SK-N-DZ (cell line): ENCODE measurements at places on chromosomes 2 and 18.

GRCh38 chr18:26046419-26047077 lies 43.9 kb downstream of the SS18 start:
- DNase-seq, result peak; percentile 8

DNA sequence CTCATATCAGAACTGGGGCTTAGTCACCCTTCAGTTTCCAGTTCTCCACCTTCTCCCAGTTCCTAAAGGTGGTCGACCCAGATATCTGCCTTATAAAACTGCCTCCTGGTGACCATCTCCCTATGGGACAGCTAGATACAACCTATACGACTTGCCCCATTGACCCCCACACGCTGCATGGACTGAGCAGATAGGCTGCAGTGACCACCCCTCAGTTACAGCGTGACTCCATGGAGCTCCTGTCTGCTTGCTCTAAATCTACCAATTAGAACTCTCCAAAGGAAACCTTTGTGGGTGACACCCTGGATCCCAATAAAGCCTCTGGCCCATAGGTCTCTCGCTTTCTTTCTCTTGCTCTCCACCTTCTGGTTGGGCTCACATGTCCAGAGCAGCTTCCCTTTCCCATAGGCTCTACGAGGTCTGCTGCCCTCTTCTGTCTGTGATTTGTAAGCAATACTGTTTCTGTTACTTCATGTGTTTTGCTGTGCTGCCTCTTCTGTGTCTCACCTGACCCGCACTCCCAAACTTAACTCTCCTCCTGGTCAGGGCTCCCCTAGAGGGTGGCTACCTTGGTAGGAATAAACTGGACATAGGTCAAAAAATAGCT lies 971.3 kb upstream of the FAM98A start:
- DNase-seq, result peak; percentile 26

DNA sequence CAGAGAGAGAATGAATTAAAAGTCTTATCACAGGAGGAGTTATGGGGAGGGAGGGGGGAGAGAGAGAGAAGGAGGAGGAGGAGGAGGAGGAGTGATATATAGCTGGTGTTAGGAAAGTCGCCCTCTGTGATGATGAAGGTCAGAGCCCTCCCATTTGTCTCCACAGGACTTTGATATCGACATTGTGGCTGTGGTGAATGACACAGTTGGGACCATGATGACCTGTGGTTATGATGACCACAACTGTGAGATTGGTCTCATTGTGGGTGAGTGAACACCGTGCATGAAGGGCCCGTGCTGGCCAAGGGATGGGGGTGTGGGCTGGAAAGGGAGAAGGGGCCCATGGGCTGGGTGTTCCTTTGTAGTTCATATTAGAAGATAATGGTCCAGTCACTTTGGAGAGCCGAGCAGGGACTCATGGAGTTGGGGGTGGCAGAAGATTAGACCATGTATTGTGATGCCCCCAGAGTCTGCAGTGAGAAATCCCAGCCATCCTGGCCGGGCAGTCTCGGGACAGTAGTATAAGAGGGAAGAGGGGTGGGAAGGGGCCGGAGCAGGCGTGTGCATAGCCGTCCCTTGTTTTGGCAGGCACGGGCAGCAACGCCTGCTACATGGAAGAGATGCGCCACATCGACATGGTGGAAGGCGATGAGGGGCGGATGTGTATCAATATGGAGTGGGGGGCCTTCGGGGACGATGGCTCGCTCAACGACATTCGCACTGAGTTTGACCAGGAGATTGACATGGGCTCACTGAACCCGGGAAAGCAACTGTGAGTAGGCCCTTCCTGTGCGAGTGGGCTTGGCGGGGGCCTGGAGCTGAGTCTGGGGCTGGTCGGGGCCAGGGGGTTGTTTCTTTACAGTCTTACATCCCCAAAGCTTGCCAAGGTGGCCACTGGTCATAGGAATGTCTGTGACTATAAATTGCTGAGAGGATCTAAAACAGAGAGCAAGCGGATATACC lies 40.0 kb downstream of the HK2 start:
- no peak for DNase-seq

DNA sequence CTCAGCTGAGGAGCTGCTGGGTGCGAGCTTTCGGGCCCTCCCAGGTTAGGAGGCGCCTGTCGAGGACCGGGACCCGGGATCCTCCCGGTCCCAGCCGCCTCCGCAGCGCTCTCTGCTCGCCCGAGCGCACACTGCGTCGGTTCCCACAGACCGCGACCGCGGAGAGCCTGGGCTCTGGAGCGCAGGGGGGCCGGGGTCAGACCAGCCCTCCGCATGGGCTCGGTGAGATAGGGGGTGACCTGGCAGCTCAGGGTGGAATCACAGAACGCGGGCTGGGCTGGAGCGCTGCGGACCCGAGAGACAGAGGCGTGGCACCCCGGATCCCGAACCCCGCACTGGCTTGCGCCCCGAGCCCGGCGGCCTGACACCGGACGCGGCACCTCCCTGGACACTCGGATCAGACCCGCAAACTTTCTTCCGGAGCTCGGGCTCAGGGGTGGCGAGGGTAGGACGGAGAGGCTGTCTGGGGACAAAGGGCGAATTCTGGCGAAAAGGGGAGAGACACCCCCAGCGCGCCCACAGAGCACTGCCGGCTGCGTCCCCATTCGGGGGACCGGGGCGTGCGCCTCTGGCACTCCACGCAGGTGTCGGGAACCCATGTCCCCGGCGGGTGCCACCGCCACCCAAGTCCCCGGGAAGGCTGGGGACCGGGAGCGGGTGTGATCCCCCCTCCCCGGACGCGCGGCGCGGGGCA lies 612 bp downstream of the DIPK1C start:
- no peak for DNase-seq

- DNase-seq, result no peak
Observed at GRCh38 chr2:3944841-3945240, 241.5 kb downstream of the DCDC2C start.

- no peak for DNase-seq
Observed at GRCh38 chr2:43539436-43539835, 56.4 kb downstream of the THADA start.

- no peak for DNase-seq
Observed at GRCh38 chr2:111617299-111618225, 266.4 kb downstream of the ANAPC1 start.

- peak; percentile 38 for DNase-seq
Observed at GRCh38 chr2:207330912-207331311, 165.2 kb upstream of the KLF7 start.

DNA sequence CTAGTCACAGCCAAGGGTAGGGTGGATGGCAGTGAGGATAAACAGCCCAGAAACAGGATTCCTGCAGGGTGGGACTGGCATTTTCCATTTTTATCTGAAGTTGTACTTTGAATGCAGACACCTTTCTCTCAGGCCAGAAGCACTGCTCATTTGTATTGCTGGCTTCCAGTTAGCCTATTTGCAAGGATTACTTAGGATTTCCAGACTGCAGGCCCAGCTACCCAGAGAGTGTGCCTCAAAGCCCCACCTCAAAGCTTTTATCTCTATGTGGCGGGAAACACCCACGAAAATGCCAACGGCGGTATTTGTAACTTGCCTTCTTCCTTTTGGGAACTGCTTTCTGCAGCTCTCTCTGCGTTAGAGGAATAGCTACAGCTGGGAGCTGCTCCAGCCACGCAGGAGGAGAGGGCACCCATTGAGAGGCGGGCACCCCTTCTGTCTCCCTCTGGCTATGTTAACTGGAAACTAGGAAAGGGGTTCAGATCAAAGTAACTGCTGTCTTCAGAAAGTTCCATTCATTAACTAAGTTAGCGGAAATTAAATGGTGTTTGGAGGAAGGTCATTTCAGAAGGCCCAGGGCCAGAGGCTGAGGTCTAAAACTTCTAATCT lies 144.9 kb downstream of the TGIF1 start:
- DNase-seq, result no peak

GRCh38 chr2:207283356-207283755 lies 117.6 kb upstream of the KLF7 start:
- no peak for DNase-seq

DNA sequence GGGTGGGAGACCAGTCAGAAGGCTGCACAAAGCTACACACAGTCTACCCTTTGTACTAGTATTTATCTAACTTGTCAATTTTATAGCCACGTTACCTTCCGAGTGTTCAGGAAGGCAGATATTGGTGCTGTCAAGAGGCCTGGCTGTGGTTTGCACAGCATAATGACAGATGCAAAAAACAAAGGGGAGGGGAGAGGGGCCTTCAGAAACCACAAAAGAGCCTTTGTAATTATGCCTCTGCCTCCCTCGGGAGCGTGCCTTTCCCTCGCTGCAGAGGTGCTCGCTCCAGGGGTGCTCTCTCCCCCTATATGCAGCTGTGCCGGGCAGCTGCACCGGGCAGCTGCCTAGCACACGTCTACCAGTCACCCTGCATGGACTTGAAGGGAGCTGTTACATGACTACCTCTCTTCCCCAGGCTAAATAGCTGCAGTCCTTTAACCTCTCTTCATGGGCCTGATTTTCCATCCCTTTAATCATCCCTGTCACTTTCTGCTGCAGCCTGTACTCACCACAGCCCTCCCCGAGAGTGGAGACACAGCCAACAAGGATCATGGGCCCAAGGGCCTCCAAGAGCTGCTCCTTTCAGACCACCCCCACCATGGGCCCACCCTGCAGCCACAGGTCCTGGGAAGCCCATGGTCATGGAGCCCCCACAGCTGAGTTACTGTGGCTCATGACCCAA lies 168.4 kb upstream of the PKDCC start:
- DNase-seq, result peak; percentile 47

GRCh38 chr2:45857867-45858520 lies 206.5 kb downstream of the PRKCE start:
- DNase-seq, result no peak

- no peak for DNase-seq
Observed at GRCh38 chr2:43715300-43716098, 39.3 kb upstream of the C1GALT1C1L start.

DNA sequence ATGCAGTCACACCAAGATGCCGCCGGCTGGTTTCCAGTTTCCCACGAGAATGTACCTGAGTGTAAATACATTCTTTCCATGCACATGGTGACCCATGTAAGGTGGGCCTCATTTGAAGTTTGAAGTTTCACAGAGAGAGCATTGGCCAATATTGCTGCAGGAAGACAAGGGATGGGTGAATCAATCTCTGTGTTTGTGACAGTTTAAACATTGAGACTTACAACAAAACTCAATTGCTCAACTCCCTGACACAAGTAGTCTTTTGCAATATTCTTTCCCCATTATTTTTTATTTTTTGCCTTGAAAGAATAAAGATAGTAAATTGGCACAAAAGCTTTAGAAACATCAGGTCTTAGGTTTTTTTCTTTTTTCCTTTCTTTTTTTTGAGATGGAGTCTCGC lies 5.1 kb downstream of the SERPINB2 start:
- no peak for DNase-seq

- no peak for DNase-seq
Observed at GRCh38 chr18:5966514-5966913, 71.2 kb upstream of the TMEM200C start.

DNA sequence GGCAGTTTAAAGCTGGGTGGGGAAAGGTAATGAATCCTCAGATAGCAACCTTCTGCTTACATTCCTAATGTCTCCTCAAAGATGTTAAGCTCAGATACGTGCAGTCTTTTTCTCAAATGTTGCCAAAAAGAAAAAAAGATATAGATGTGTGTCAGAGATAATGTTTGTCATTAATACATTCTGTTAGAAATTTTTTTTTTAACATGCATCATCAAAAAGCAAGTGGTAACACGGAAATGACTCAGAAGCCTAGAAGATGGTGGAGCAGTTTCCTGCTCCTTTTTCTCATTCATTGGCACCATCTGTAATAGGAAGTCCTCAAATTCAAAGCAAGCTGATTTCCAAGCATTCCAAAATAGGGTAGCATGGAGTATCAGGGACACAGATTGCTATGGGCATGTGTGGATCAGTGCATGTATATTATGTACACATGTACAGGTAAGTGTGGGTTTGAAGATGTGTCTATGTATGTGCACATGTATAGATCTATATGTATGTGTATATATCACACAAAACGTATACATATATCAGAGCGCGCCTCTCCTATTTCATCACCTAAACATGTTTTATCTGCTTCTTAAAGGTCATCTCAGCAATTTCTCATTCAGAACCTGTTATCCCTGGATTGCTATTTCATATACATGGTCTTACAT lies 79.9 kb upstream of the ITGB6 start:
- DNase-seq, result no peak

DNA sequence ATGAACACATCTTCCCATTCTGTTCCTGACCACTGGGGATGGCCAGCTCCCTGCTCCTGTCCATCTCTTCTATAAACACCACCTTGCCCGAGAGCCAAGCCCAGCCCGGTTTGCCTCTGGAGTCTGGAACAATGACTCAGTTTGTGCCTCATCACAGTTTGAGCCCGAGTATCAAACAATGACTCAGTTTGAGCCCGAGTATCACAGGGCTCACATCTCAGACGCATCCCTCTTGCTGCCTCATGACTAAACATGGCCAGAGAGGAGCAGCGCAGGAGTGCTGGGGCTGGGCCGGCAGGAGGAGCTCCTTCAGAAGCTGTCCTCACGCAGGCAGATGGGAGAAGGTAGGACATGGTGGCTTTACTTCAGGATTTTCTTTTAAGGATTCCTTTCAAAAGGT lies 68.7 kb downstream of the PXDN start:
- DNase-seq, result no peak

- DNase-seq, result no peak
Observed at GRCh38 chr2:60884800-60885199, 3.4 kb downstream of the REL start.

DNA sequence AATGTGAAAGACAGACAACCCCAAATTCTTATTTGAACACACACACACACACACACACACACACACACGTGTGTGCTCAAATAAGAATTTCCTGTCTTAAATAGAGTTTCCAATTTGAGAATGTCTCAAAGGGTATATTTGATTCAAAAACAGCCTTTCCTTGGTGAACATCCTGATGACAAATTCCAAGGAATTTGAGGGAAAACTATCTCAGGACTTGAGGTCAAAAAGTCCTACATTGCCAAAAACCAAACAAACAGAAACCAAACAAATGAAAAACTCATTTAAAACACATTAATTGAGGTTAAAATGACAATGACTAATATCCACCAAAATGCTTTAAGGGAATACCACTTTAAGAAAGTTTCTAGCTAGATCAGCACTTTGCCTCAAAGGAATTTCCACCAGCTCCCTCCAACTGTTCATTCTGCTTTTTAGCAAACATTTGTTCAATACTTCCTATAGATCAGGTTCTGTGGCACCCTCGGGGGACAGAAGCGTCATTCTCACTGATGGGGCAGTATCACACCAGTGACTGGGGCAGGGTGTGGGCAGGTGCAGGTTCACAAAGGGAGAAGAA lies 232.1 kb upstream of the TRIB2 start:
- no peak for DNase-seq

DNA sequence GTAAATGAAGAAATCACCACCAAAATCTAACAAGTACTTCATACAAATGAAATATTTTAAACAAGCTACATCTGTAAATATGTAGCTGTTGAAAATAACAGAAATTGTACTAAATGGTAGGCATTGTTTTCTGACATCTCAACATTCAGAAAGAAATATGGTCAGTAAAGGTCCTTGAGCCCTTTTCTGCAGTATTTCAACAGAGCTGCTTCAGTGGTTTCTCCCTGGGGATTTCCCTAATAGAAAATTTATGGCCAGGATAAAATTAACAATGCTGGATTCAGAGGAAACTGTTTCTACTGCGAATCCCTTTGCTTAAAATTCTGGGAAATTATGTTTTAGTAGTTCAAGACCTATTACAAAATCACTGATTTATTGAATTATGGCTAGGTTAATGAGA lies 256.6 kb downstream of the PIEZO2 start:
- DNase-seq, result no peak

GRCh38 chr2:223641082-223641481 lies 38.9 kb upstream of the SCG2 start:
- peak; percentile 22 for DNase-seq

- no peak for DNase-seq
Observed at GRCh38 chr2:65300761-65301711, 73.4 kb downstream of the ACTR2 start.

- DNase-seq, result no peak
Observed at GRCh38 chr18:55633032-55633431, 45.0 kb upstream of the TCF4 start.

- DNase-seq, result peak; percentile 31
Observed at GRCh38 chr2:189581354-189582139, 961 bp upstream of the SLC40A1 start.
